ENCODE measurements at places on chromosomes 3 and 15.
A peak's percentile ranks its signal among the peaks of the same experiment; 100 is the strongest.

DNA sequence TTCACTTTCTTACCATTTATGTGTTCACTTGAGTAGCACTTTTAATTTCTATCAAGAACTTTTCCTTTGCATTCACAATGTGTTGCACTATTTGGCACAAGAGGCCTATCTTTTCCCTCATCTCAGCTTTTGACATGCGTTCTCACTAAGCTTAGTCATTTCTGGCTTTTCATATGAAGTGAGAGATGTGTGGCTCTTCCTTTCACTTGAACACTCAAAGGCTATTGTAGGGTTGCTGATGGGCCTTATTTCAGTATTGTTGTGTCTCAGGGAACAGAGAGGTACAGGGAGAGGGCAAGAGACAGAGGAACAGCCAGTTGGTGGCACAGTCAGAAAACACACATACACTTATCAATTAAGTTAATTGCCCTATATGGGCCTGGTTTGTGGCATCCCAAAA, 127.4 kb upstream of the MLF1 start:
- no peak for DNase-seq

GRCh38 chr3:57740027-57740426, 16.1 kb upstream of the SLMAP start:
- no peak for DNase-seq

GRCh38 chr3:25568525-25569078, 96.1 kb downstream of the TOP2B start:
- DNase-seq, result no peak

DNA sequence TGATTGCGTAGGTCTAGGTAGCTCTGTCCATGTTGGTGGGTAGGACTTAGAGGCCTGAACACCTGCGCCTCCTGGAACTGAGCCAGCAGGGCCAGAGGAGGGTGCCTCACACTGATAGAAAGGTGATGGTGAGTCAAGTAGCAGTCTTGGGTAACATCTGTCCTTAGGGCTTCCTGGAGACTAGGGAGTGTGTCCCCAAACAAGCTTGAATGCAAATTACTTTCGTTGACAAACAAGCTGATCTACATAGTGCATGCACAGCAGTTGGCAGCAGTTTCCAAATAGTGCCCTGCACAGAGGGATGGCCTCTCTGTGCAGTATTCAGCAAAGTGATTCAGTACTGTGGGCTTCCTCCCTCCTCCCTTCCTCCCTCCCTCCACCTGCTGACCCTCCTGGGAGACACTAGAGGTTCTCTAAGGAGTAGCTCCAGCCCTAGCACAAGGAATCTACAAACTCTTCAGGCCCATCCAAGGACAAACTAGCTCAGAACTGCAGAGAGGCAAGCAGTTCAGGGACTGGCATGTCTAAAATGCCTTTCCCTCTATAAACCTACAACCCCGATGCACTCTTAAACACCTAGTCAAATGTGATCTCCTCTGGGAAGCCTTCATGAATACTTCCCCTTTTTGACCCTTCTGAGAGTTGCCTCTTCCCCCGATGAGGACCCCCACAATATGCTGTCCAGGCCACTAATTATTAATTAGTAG, 61.0 kb downstream of the TLE3 start:
- no peak for DNase-seq

DNA sequence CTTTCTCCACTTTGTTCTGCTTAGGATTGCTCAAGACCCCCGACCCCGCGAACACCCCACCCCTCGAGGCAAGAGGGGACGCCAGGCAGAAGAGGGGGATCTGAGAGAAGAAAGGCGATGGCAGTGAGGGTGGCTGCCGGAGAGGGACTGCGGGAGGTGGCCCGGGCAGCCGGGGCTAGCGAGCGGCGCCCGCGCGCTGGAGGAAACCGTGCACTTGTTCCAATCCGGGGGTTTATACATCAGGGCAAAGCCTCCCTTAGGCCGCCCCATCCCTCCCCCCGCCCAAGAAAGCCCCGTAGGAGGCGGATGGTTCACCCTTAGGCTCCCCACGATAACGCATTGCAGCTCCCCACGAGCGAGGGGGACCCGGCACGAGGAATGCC, 475 bp downstream of the ERC2 start:
- no peak for DNase-seq

GRCh38 chr3:46485779-46486175, 12.0 kb upstream of the RTP3 start:
- no peak for DNase-seq

GRCh38 chr15:29285386-29285785, 15.8 kb upstream of the NSMCE3 start:
- no peak for DNase-seq

DNA sequence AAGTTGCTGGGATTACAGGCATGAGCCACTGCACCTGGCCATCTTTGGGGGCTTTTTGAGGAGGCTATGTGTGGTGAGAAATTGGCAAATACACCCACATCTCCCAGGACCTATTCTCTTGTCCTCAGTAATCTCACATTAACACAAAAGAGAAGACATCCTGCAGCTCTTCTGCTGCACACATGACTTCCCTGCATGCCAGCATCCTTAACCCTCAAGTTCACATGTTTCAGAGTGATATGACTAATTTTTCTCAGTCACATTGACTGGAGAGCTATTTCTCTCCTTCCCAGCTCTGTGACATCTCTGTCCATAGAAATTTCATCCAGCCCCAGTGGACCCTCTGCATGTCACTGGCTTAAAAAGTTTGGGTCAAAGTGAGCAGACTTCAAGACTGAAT, 1.9 kb upstream of the SKIC8 start:
- no peak for DNase-seq

GRCh38 chr15:100878648-100879047, 983 bp upstream of the ALDH1A3 start:
- no peak for DNase-seq

DNA sequence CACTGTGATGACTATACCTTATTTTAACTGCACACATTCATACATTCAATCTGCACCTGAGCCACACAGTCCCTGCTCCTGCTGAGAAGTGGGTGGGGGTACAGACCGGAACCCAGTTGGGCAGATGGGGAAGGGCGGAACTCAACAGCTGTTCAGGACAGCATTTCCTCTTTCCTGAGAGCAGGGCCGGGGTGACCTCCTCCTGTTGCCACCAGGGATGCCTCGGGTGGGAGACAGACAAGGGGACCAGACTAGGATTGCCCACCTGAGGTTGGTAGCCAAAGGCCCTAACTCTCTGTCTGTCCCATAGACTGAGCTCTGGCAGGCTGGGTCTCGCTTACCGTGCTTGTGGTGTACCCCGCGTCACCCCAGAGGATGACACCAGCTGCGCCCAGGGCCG, 3.9 kb downstream of the HYAL2 start:
- DNase-seq, result no peak

- DNase-seq, result peak; percentile 1
Observed at GRCh38 chr3:153221748-153222162, 59.7 kb downstream of the RAP2B start.

- no peak for DNase-seq
Observed at GRCh38 chr3:52021489-52022268, 26.0 kb upstream of the RPL29 start.

DNA sequence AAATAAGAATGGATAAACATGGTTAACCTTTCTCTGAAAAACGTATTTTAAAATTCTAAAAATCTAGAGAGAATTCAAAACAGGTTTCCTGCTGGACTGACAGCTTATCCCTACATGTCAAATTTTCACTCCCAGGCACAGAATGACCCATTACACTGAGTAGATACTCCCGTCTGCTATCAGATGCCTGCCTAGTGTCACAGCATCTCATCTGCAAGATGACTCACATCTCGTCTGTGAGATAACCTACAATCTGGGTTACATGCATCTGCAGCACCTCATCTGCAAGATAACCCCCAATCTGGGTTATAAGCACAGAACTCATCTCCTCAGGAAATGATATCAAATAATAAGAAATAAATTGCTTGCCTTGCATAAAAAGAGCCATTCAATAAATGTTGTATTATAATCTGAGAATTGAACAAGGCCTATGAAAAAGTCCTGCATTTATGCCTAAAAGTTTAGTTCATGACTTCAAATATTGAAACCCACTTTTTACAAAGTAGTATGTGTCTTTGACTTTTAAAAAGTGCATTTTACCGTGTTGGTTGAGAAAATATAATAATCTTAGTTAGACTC, 188.3 kb upstream of the THBS1 start:
- no peak for DNase-seq

DNA sequence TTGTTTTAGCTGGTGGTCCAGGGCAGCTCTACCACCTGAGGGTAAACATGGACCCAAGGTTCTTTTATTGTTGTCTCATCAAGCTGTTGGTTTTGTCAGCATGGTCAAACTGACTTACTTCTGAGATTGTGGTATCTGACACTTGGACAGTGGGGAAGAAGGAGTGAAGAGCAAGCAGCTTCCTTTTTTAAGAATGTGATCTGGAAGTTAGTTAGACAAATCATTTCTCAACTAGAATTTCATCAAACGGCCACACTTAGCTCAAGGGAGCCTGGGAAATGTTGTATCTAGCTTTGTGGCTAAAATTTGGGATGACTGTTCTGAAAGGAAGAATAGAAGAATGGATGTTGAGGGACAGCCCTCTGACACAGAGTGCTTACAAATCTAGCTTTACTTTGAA, 215.2 kb downstream of the ZNF621 start:
- no peak for DNase-seq

- no peak for DNase-seq
Observed at GRCh38 chr3:132592216-132592615, 4.9 kb upstream of the ACKR4 start.

- DNase-seq, result no peak
Observed at GRCh38 chr3:86257955-86258641, 732.9 kb downstream of the VGLL3 start.

DNA sequence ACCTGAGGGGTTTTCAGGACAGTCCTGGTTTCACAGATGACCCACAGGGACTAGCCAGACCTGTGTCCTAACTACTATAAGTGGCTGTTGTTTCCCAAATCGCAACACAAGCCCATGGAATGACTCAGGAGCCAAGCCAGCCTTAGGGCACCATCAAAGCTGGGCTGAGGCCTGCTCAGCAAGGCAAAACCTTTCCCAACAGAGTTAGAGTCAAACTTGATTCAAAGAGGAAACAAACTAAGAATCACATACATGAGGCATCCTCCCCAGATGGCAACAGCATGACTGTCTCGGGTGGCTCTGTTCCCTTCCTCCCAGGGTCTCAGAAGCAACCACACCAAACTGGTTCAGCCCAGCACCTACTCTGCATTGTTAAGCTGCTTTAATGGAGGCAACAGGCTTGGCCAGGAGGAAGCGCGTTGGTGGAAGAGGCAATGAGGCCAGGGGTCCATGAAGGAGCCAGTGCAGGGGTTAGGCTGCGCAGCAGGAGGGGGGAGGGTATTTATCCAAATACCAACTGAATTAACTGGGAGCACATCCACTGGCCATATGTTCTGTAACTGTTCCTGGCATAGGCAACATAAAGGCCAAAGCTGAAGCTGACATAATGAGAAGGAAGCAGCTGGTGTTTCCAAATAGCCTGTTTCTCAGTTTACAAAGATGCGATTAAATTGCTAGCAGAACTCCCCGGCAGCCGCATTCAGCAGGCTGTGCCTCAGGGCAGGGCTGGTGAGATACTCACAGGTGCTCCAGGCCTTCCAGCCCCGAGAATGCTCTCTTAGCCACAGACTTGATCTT, 102.4 kb downstream of the LRIG1 start:
- no peak for DNase-seq

- no peak for DNase-seq
Observed at GRCh38 chr3:37054370-37054769, 61.1 kb downstream of the MLH1 start.

- no peak for DNase-seq
Observed at GRCh38 chr3:99475229-99475628, 163.2 kb upstream of the COL8A1 start.

DNA sequence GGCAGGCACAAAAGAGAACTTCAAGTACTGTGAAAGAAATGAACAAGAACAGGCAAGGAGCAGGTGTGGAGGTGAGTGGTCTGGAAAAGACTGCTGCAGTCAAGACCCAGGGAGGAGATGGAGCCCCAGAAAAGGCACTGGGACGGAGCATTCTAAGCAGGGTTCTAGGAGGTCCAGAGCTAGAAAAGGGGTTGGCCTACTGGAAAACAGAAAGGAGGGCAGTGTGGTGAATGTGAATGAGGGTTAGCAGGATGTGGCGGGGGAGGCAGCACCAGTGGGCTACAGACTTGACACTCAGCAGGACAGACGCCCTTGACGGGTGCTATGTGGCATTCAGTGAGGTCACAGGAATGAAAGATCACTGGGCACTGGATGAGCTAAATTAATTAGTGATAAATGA, 75.7 kb downstream of the SENP2 start:
- DNase-seq, result no peak

DNA sequence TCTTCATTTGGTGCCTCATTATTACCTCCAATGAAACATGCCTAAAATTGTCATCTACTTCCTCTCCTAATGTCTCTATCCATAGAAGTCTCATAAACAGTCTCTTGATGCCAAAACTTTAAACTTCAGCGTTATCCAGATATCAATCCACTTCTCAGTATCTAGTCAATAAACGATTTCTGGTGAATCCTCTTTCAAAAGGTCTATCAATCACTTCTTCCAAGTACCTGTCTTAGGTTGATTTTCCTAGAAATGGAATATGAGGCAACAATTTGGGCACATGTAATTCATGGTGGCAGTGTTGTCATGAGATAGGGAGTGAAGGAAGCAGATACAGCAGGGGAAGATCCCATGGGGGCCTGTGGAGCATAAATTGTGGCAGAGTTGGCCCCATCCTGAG, 348.5 kb upstream of the POU1F1 start:
- DNase-seq, result no peak

GRCh38 chr15:40344217-40344616, 3.5 kb upstream of the CCDC9B start:
- no peak for DNase-seq

GRCh38 chr3:177547711-177548350, 350.5 kb upstream of the TBL1XR1 start:
- DNase-seq, result no peak

DNA sequence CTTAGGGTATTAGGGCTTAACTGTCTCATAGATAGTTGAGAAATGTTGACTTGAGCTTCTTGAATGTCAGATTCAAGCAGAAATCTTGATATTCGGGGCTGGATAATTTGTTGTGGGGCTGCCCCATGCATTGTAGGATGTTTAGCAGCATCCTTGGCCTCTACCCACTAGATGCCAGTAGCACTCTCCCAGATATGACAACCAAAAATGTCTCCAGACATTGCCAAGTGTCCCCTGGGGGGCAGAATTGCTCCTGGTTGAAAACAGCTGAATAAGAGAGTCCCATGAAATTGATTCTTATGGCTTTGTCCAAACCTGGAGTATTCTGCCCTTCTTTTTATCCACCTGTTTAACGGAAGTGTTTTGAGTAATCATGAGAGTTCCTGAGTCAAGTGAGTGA, 15.9 kb upstream of the LCMT2 start:
- DNase-seq, result no peak
